Epithelial cell of proximal tubule (primary cell): ENCODE measurements at places on chromosomes 5 and 9. TPM values are rescaled to one million over a fixed set of nuclear protein-coding genes. Genes with fewer than 3 reads are reported as not detected.

DNA sequence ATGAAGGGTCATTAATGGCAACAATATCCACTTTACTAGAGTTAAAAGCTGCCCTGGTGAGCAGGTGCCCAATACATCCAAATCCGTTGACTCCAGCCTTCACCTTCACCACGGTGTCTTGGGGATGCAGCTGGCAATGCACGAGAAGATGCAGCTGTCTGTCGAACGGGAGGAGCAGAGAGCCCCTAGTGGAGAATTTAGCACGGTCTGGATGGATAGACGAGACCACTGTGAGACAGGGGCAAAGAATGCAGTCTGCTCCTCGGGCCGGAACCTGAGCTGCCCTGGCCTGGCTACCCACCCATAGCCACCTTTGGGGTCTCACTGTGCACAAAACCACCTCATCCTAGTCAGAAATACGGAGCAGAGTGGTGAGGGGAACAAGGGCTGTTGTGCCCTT lies 35.1 kb downstream of the ADRA1B start:
- DNase-seq = no peak

- DNase-seq = no peak
These were observed 92.8 kb upstream of the ACOT12 start for GRCh38 chr5:81486711-81487110.

DNA sequence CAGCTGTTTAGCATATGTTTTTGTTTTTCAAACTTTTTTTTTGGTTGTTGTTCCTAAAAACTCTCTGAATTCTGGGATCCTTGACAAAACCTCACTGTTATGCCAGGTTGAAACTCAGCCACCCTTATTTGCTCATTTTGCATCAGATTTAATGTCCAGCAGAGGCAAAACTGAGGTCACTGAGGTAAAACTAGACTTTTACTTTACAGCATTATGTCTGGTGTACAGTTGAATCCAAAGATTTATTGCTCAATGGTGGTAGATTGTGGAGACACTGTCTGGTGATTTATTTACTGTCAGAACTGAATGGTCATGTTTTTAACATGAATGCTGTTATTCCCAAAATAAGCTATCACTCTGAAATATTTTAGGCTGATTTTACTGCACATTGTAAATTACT lies 87.9 kb downstream of the FBXL7 start:
- no peak for DNase-seq

GRCh38 chr9:9117866-9118265 lies 1318.3 kb upstream of the DMAC1 start:
- DNase-seq = no peak

DNA sequence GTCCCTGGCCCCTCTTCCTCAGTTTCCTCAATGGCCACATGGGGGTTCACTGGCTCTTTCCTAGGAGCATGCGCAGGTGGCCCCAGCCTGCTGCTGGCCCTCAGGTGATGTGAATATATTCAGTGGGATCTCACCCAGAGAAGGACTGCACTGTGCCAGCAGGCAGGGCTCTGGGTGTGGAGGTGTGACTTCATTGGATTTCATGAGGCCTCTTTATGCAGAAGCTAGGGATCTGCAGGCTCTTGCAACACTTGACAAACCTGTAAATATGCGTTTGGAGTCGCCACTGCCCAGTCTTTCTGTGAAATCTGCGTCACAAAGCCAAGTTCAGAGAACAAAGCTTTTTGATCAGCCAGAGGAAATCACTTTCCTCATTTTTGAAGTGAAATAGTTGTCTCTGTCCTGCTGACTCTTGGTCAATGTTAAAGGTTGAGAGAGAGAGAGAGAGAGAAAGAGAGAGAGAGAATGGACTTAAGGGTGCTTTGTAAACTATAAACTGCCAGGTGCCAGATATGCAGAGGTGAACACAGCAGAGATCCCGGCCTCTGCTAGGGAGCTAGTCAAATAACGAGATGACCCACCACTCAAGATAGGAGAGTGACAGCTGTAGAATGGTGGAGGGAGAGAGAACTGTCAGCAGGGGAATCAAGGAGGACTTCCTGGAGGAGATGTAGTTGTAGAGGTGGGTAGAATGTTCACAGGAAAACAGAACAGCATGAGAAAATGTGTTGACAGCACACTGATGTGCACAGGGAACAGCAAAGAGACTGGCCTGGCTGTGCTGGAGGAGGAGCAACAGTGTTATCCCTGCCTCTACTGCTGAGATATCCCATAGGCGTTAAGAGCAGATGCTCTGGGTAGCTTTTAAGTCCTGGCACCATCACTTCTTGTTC lies 167.0 kb upstream of the ZNF618 start:
- no peak for DNase-seq

PCDHA3 gene
- 0.06 TPM in 1 of 2 replicates, not detected in the other for total RNA-seq

IL4 gene
- total RNA-seq = not detected in 2 replicates

SPATA31D4 gene
- total RNA-seq = not detected in 2 replicates

PLPP7 gene
- total RNA-seq = 0.65 and 2.2 TPM in 2 replicates

EXOSC2 gene
- total RNA-seq = 22.4 and 60.8 TPM in 2 replicates

TMEM171 gene
- total RNA-seq = 2.8 and 10.6 TPM in 2 replicates

SLC34A3 gene
- total RNA-seq = 0.07 TPM in 1 of 2 replicates, not detected in the other

GARNL3 gene
- total RNA-seq = 2.2 and 10.4 TPM in 2 replicates

PTPN3 gene
- 33.0 and 53.0 TPM in 2 replicates for total RNA-seq
